Stimulated activated CD4-positive, alpha-beta T cell treated with anti-CD3 and anti-CD28 coated beads, Interleukin-4, amount 100 ng/mL, for 1 hour (primary cell): ENCODE measurements at places on chromosomes 13 and 19.
A peak's percentile ranks its signal among the peaks of the same experiment; 100 is the strongest.

GRCh38 chr13:66139701-66140100 is 1090.4 kb downstream of the PCDH9 start:
- DNase-seq: no peak

DNA sequence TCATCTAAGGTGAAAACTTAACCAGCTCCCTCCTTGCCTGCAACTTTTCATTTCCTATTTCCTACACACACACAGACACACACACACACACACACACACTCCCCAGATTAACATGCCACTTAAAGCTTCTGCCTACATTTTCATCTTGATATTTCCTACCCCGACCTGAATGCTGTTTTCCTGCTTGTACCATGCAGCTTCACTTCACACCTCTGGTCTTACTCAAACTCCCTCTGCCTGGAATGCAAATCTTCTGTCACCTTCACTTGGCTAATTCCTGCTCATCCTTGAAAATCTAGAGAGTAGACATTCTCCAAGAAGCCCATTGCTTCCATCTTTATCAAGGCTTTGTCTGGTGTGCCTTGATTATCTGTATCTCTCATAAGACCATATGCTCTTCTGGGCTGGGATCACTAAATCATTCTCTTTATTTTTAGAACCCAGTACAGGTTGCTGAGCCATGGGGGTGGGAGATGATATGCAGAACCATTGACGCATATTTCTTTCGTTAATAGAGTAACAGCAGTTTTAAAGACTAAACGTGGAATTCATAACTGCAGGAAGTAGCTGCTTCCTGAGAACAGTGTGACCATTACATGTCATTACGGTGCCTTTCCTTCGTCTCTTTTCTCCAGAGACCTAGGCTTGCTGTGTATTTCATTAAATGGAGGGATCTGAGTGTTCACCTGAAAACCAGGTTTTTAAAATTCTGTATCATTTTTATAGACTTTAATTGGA is 37.7 kb downstream of the CNMD start:
- no peak for DNase-seq

DNA sequence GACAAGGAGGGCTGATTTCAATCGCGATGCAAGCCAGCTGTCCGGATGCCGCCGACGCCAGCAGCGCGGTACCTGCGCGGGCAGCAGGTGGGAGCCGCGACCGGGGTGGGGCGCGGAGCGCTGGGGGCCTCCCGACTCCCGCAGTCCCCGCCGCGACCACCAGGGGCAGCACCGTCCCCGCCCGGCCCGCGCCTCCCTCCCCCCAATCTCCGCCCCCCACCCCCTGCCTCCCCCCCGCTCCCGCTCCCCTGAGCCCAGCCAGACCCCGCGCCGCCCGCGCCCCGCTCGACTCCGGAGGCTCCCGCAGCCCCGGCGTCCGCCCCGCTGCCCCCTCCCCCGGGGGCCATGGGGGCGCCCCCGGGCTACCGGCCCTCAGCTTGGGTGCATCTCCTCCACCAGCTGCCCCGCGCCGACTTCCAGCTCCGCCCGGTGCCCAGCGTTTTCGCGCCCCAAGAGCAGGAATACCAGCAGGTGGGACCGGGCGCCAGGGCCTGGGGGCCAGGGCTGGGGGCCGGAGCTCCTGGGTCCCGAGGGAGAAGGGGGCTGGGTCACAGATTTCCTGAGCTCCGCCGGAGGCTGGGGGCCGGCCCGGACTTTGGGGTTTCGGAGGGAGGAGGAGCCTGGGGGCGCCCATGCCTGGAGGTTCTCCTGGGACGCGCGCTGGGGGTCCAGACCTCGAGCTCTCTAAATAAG is at the start of gene TTYH1:
Gene TTYH1 (plus strand): TSS at position 257 of the 693 bp plus-strand sequence. CDS start 89 bp downstream, at position 346.
- DNase-seq: peak; percentile 54

GRCh38 chr19:5665781-5666513 is 14.4 kb downstream of the MICOS13 start:
- no peak for DNase-seq

GRCh38 chr19:4371247-4372164 is 28.1 kb downstream of the MPND start:
- no peak for DNase-seq

DNA sequence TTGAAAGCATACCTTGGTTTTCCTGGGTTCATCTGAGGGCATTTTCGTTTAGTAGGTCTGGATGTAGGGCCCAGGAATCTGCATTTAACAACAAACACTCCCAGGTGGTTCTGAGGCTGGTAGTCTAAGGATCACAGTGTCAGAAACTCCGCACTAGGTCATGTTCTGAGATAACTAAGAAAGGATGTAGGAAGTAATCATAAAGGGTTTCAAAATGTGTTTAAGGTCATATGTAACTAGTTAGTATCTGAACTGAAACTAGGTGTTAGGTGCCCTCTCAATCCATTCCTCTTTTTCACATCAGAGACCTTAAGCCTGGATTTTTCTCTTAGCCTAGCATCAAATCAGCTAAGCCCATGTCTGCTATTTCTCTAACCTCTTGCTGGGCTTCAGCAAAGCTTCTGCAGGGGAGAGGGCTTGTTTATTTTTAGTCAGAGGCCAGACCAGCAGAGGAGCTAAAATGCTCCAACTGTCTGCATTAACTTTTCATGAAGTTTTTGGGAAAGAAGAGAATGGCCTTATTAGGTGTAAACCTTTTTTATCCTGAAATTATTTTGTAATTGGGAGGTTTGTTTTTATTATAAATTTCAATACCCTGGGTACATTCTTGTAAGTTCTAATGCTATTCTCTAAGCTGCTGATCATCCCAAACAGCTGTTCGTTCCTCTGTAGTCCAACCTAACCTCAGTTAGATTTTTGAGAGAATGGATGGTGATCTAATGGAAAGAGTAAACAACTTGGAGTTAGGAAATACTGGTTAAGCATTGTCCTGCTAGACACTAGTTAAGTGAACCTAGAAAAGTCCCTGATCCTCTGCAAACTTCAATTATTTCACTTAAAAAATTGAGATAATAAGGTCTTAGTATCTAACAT is 262.8 kb upstream of the RFC3 start:
- DNase-seq: no peak

- DNase-seq: peak; percentile 55
These were observed 1.2 kb downstream of the KLF2 start for GRCh38 chr19:16325641-16326400.

DNA sequence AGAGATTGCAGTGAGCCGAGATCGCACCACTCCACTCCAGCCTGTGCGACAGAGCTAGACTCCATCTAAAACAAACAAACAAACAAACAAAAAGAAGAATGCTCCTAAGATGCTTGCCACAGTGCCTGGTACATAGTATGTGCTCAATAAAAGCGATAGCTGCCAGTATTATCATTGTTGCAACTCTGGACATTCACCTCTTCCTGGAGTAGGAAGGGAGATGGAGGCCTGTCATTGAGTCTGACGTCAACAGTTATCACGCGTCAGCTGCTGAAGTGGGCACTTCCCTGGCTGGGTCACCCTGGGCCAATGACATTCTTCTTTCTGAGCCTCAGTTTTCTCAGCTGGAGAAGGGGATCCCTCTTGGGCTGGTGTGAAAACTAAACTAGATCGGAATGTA is 4.2 kb upstream of the PLAUR start:
- DNase-seq: no peak

- DNase-seq: no peak
These were observed 10.2 kb downstream of the TNFAIP8L1 start for GRCh38 chr19:4649392-4650047.

DNA sequence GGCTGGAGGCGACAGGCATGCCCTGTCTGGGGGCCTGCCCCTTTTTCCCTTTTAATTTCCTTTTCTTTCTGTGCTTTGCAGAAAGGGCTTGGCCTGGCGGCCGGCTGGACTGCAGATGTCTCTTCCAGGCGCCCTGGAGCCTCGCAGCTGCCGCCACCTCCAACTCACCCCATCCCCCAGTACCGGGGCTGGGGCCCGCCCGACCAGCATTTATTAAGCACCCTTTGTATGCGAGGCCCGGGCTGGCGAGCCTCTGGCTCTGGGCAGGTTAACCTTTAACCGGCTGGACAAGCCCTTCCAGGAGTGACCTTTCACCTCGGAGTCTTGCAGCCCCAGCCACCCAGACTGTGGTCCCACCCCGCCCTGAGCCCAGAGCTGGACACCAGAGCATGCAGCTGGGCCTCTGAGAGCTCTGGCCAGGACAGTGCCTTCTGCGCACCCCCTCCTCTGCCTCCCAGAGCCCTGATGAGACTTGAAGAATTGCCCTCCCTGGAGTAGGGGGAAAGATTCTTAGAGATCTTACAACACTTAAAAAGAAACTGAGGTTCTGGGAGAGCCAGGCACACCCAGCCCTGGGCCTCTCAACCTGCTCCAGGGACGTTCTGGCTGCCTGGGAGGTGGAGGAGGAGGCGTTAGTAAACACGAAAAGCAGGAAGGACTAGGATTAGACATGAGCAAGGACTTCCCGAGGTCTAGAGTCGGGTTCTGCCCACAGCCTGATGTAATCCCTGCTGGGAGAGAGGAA is 1.1 kb upstream of the NR2F6 start:
- DNase-seq: no peak

- no peak for DNase-seq
These were observed 12.2 kb downstream of the EDDM13 start for GRCh38 chr19:56284746-56285145.

DNA sequence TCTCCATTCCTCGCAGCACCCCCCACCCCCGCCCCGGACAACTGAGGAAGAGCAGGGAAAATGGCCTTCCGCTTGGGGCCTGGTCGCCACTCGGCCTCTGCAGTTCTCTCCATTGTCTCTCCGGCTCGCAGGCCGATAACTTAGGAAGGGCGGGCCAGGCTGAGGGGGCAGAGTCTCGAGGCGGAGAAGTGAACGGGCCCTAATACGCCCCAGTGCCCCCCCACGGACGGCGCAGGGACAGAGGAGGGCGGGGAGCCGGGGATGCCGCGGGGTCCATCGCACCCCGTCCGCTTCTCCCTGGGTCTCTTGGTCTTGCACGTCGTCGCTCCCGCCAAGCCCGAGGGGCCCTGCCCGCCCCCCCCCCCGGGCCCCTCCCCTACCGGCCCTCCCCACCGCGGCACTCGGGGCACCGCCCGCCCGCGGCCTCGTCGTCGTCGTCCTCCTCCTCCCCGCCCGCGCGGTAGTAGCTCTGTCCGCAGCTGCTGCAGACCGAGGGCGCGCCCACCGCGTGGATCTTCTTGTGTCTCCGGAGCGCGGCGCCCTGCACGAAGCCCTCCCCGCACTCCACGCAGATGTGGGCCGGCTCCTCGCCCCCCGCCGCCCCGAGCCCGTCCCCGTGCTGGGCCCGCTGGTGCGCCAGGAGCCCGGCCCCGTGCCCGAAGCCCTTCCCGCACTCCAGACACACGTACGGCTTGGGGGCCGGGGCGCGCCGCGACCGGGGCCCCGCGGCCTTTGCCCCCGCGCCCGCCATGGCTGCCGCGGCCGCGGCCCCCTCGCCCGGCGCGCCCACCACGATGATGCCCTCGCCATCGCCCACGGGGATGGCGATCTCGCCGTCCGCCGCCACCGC is 33.2 kb downstream of the ZNF787 start:
- no peak for DNase-seq

GRCh38 chr19:28319918-28320317 is 893.0 kb downstream of the UQCRFS1 start:
- DNase-seq: no peak

GRCh38 chr13:113205428-113205931 is 3.0 kb downstream of the PCID2 start:
- DNase-seq: no peak

- DNase-seq: no peak
These were observed 8.5 kb downstream of the CARD8 start for GRCh38 chr19:48247212-48247611.

DNA sequence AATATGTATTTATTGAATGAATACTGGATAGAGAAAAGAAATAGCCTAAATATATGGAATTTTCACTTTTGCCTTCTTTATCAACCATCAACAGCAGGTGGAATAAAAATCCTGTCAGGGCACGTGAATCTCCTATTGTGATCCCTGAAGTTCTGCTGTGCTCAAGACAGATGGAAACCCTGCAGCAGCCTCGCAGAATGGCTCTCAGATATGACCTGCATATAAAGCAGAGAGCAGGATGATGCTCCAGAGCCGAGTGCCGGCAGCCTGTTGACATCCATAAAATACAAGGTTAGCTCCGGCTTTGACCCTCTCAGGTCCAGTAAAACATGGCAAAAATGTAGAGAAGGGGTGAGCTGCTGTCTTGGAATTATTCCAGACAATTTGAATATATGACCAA is 659.3 kb downstream of the DIAPH3 start:
- no peak for DNase-seq

DNA sequence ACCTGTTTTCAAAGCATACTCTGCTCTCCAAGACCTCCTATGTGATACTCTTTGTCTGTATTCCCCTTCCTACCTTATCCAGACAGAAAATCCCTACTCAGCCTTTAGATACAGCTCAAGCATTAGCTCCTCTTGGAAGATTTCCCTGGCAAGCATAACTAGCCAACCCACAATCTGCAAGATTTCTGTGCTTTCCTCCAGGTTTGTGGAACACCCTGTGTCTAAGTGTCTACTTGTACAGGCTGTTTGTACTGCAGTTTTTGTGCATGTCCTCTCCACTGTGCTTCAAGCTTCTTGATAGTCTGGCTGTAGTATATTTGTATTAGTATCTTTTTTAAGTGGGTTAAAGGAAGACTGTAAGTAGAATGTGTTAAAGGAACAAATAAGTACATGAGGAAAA is 203.7 kb downstream of the RFC3 start:
- no peak for DNase-seq

DNA sequence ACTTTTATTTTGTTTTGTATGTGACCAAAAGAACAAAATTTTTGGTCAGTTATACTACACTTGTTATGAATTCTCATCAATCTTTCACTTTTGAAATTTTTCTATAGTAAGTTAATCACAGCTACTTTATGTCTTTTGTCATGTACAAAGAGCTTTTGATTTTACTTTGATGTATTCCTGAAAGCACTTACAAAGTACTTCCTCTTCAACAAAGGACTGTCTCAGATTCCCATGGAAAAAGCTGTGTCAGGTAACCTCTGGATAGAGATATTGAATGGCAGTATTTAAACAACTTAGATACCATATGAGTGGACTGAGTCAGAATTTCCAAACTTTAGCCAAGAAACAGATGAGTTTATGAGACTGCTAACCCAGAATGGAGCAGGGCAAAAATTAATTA is 689.3 kb upstream of the ATXN8OS start:
- no peak for DNase-seq

GRCh38 chr19:17749912-17750317 is 1.4 kb upstream of the FCHO1 start:
- peak; percentile 25 for DNase-seq

GRCh38 chr13:103157434-103158145 is 91.4 kb upstream of the SLC10A2 start:
- DNase-seq: no peak

DNA sequence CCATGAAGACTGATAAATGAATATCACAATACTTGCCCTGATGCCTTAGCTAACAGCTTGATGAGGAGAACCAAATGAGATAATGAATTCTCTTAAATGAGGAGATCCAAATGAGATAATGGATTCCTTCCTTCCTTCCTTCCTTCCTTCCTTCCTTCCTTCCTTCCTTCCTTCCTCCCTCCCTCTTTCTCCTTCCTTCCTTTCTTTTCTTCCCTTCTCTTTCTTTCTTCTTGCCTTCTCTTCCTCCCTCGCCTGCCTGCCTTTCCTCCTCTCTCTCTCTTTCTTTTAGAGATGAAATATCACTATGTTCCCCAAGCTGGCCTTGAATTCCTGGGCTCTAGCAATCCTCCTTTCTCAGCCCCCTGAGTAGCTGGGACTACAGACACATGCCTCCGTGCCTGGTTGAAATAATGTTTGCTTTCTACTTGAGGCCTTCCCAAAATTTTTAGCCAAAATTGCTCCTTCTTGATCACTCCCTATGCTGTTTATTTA is 4.0 kb upstream of the SLAIN1 start:
- no peak for DNase-seq
